ENCODE measurements at places on chromosomes 3 and 15.

GRCh38 chr3:49674497-49674983 is 389 bp downstream of the APEH start:
- DNase-seq, result no peak

- DNase-seq, result no peak
These were observed 33.5 kb downstream of the CLDN18 start for GRCh38 chr3:138043266-138044029.

DNA sequence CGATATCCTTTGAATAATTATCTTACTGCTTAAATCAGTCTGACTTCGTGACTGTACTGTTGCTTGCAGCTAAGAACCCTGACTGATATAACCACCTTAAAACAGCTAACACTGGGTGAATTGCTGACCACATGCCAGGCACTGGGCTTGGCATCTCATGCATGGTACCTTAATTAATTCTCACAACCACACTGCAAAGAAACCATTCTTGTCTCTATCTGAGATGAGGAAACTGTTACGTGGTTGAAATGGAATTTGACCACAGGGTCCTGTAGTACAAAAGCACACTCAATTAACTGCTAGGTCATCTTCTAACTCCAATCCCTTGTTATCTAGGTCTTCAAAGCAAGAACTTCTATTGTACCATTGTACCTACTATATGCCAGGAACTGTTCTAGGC is 92.7 kb upstream of the PRICKLE2 start:
- no peak for DNase-seq

DNA sequence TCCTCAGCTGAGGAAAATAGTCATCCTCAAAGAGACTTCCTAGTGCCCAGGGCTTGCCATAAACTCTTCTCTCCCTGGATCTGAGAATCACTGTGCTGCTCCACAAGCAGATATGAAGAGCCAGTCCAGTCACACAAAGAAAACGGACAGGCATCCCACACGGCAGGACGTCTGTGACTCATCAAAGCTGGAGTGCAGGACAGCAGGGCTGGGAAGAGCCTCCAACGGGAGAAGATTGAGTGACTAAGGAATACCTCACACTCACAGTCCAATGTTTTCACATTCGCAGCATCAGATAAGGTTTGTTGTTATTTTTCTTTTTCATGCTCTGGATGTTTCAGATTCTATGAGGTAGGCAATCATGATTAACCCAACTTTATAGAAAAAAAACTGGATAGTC is 57.8 kb downstream of the NEK10 start:
- DNase-seq, result no peak

- no peak for DNase-seq
These were observed 9.6 kb upstream of the FAM107A start for GRCh38 chr3:58586776-58587192.

DNA sequence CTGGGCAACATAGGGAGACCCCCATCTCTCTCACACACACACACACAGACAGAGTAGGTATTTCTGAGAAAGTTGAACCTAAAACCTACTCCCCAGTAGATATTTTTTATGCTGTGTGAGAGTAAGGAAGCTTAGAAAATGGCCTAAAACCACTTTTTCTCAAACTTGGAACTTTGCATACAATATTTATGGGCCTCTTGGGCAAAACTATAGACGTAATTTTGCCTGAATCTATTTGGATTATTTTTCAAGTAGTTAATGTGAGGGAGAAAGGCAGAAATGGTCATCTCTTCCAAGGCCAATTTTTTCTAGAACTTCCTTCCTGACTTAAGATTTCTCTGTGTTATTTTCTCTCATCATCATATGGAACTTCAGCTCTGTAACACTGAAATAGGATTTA is 81.7 kb downstream of the ZNF609 start:
- no peak for DNase-seq

DNA sequence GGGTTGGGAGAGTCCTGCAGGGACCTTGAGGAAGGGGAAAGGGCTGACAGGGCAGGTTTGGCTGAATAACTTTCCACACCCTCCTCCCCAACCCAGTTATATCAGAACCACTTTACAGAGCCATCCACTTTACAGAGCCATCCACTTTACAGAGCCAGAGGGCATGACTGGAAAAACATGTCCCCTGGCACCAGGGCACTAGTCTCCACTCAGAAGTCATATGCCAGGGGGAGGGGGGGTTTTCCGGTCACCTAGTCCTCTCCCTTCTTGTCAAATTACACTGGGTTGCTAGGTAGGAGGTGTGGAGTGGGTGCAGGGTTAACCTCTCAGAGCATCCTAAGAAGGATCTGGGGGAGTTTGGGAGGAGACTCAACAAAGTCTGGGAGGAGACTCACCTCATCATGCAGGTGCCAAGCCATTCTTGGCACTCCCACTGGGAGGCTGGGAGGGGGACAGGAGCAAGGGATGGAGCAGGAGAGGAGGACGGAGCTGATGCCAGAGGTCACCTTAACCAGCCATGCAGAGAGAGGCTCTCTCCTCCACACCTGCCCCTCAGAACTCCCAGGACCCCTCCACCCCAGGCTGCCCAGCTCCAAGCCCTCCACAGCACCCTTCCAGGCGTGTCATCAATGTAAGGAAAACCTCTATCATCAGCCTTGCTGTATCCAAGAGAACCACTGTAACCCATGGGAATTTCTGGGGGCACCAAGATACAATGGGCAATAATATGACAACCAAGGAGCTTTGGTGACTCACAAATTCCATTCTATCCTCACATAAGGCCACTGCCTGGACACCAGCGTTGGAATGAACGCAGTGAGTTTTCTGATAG is 1.7 kb downstream of the LRRC2 start:
- no peak for DNase-seq

DNA sequence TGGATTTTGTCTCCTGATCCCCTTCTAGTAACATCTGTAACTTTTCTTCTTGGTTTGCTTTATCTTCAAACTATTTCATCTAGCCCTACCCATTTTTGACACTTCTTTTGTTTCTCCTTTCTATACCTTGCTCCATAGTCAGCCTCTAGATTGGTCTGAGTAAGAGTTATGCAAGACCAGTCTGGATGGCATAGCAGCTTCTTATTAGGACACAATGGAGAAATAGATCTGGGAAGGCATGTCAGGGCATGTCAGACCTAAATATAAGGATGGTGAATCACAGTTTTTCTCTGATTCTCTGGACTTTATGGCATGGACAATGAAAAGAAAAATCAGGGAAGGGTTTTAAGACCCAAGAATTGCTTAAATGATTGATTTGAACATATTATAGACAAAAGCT is 452.5 kb downstream of the RAP2B start:
- DNase-seq, result no peak

DNA sequence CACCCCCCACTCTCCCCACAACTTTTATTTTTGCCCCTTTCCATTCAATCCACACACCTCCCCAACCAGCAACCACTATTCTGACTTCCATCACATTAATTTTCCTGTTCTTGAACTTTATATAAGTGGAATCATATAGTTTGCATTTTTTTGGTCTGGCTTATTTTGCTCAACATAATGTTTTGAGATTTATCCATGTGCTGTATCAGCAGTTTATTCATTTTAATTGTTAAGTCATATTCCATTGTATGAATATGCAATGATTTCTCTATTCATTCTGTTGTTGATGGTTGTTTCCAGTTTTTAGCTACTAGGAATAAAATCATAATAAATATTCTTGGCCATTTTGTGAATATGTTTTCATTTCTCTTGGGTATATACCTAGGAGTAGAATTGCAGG is 5.8 kb upstream of the SCAMP5 start:
- no peak for DNase-seq

GRCh38 chr15:20345401-20345958 is 196.1 kb downstream of the GOLGA6L6 start:
- DNase-seq, result no peak

GRCh38 chr15:82852941-82853561 is 43.6 kb downstream of the WHAMM start:
- DNase-seq, result no peak

DNA sequence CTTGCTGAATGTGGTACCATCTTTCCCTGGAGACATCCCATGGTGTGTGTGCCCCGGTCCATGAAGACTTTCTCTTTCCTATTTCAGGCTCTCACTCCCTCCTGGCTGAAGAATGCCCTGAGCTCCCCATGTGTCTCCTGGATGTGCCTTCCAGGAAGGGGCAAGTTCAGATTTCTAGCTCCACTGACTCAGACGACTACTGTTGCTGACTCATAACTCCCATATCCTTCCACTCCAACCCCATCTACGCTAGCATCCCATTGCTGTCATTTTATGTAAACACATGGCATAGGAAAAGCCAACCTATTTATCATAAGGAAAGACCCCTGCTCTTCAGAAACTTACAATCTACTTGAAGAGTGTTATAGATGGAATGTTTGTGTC is 95.0 kb downstream of the ADCY5 start:
- no peak for DNase-seq

GRCh38 chr3:161035711-161036110 is 69.4 kb downstream of the B3GALNT1 start:
- DNase-seq, result no peak

DNA sequence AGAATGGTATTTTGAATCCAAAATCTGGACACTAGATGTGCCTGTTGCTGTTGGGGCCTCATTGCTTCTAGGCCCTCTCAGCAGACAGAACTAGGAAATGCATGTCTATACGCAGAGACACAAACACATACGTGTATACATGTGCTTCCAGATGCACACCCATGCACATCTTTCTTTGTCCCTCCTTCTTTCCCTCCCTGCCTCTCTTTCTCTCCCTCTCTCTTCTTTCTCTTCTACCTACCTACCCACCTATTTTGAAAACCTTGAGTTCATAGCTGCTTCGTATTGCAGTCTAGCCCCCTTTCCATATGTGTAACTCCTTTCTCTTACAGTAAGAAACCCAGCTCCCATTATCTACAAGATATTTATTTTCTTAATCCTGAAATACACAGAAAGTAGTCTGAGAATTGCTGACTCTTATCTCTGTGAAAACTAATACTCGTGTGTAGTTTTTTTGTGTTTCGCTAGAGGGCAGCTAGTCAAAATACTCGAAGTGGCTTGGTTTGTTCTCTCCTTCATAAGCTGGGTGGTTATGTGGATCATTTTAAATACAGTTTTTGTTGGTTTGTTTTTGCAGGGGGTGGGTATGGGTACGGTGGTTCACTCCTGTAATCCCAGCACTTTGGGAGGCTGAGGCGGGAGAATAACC is 18.5 kb downstream of the RPL32 start:
- no peak for DNase-seq

DNA sequence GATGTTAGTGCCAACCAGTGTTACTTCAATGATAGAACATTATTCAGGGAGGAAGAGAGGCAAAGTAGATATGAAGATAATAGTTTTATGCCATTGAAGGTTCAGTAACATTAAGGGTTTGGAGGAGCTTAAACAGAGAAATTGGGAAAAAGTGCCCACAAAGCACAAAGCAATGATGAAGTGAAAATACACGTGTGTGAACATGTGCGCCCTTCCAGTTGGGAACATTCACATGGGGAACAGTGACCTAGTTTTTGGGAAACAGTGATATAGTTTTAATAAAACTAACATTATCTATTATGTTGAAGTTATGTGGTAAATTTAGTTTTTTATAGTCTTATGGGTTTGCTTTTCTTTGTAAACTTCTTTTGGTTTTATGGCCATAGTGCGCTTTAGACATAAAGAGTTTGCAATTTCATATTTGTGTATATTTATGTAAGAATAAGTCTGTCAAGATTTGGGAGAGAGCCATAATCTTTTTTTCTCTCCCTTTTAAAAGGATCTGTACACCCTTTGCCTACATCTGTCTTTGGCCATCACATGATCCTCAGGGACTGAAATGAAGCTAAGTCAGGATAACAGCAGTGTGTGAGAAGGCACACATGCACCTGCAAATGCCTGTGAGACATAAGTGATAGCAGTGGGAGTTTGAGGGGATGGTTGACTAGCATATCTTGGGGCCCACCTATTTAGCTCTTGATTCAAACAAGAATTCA is 450.3 kb upstream of the THRB start:
- DNase-seq, result no peak

DNA sequence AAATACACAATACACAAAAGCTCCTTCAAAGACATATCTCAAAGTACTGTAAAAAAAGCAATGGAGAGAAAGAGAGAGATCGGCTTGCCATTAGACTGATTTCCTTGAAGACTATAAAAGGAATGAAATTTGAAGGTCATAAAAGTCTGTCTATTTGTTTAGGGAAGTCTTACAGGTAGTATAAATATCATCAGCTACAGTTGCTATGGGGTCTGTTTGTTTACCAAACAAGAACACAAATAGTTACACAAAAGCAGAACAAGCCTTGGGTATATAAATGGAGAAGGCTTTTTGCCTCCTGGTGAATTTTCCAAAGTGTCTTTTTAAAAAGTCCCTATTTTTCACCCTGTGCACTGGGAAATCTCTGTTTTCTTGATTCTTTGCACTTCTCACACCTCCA is 552.3 kb downstream of the FOXP1 start:
- DNase-seq, result no peak

DNA sequence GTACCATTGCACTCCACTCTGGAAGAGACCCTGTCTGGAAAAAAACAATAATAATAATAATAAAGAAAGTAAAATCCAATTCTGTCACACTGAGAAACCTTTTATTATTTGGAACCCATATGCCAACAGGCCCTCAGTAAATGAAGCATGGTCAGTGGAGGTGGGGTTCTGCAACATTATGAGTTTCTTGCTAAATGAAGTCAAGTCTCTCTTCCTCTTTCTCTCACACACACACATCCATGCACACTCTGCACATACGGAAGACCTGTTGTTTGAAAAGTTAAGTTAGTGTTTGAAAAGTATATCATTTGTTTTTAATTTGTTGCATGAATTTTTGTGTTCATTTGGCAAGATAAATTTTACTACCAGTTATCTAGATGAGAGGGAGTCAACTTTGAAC is 27.8 kb downstream of the GAP43 start:
- no peak for DNase-seq

GRCh38 chr15:31147456-31147855 is 45.9 kb upstream of the TRPM1 start:
- no peak for DNase-seq

- DNase-seq, result no peak
These were observed 20.1 kb downstream of the GPR156 start for GRCh38 chr3:120264963-120265362.

- DNase-seq, result no peak
These were observed 14.8 kb downstream of the THRB start for GRCh38 chr3:24479816-24480215.

- DNase-seq, result no peak
These were observed 68.8 kb upstream of the SLC12A8 start for GRCh38 chr3:125281381-125281780.

DNA sequence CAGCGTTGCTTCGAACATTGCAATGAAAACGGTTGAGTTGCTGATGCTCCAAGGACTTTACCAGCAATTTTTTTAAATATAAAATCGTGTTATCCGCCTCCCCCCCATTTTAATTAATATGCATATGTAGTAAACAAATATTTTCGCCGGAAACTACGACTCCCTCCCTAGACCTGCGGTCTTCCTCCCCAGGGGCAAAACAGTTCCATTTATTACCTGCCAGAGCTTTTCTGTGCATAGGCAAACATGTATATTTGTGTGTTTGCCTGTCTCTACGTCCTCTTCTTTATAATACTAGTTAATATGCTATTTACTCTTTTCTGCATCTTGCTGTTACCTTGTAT is 593 bp upstream of the RSL24D1 start:
- no peak for DNase-seq

DNA sequence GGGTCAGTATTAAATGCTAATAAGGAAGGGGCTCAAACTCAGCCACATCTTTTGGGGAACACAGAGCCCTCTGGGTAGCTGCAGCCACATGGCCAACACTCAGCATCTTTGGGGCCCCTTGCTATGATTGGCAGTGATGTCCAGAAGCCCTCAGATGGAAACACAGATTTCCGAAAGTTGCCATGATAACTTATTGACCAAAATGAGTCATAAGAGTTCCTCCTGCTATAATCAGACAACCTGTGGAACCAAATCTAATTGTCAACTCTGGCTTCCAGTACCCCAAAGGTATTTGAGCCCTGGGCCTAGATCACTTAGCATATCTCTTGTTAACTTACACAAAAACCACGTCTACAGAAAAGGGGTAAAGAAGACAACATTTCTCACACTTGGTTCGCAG is 392.2 kb downstream of the KCNH8 start:
- no peak for DNase-seq

All from NCI-H1436 treated with DMSO at 0.1 percent for 48 hours (cell line).